ENCODE measurements at places on chromosomes 7 and 10.

GRCh38 chr10:24350070-24350921 lies 141.4 kb downstream of the KIAA1217 start:
- no peaks in the 10 kb centered on the region for H3K36me3 ChIP-seq

DNA sequence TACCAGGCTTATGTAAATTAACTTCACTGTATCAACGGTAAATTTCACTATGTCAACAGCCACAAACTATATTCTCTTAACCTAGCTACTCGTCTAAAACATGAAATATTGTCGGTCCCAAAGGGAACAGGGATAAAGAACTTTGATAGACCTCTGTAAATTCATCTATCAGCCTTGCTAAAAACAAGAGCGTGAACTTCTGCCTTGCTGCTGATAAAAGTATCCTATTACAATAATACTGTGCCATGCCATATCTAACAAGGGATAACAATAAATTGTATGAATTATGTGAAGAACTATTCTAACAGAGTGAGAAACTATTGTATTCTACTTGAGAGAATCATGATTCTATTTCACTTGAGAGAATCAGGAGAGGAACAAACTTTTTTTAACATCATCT lies 117.2 kb downstream of the CNOT4 start:
- peaks cover 59% of the 10 kb centered on the region for H3K36me3 ChIP-seq
- H3K4me3 ChIP-seq = no peak overlapping the region
- ATAC-seq = no peak
- H3K27me3 ChIP-seq = no peaks in the 10 kb centered on the region

DNA sequence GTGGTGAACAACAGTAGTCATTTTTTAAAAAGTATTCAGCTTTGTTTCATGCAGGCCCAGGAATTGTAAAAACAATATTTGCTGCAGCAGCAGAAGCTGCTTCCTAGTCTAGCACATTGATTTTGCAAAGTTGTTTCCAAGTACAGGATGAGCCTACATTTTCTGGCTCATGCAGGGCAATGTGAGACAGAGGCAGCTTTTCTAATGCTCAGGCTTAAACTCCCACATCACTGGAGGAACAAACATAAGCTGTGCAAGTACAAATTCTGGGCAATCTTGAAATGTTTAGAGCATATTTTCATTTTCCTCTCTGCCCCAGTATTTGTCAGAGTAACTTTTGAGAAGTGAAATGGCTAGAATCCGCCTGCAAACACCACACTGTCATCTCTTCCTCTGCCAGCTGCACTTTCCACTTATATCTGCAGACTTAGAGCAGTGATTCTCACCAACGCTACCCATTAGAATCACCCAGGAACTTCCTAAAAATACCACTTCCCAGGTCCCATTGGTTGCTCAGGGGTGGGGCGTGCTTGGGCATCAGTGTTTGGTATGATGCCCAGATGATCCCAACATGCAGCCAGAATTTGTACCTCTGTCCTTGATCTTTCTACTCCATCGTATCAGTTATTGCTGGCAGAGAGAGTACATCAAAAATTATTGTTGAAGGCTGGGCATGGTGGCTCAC lies 304.1 kb upstream of the LRGUK start:
- ATAC-seq = no peak
- no peak overlapping the region for H3K27ac ChIP-seq

DNA sequence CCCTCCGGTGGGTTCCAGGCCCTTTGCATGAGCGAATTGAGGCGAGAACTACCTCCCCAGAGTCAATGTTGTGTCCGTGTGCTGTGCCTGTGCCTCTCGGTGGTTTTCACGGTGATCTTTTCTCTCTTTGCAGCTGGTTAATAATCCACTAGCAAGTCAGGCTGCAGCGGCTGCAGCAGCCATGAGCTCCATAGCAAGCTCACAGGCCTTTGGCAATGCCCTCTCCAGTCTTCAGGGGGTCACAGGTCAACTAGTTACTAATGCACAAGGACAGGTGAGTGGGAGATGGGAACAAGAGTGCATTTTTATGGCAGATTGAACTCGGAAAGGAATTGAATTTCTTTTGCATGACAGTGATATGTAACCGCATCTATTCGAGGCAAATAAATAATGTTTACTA lies 159.7 kb upstream of the YAE1 start:
- H3K4me1 ChIP-seq = no peaks in the 10 kb centered on the region
- no peaks in the 10 kb centered on the region for H3K36me3 ChIP-seq

GRCh38 chr10:85008488-85009184 lies 680.2 kb downstream of the CCSER2 start:
- H3K36me3 ChIP-seq = no peaks in the 10 kb centered on the region
- no peaks in the 10 kb centered on the region for H3K27me3 ChIP-seq
- no peaks in the 10 kb centered on the region for H3K4me1 ChIP-seq
- ATAC-seq = no peak
- H3K4me3 ChIP-seq = no peak overlapping the region
